ENCODE measurements at places on chromosomes 5 and 9.

GRCh38 chr5:154732212-154732611 is 23.0 kb upstream of the LARP1 start:
- no peak for DNase-seq

- DNase-seq, result no peak
These were observed 707.1 kb downstream of the PTPRD start for GRCh38 chr9:9905736-9906135.

- no peak for DNase-seq
These were observed 59.5 kb downstream of the MVB12B start for GRCh38 chr9:126386088-126386487.

- DNase-seq, result no peak
These were observed 27.0 kb downstream of the TTLL11 start for GRCh38 chr9:122065923-122066629.

- peak; percentile 16 for DNase-seq
These were observed at the start of gene PDGFRB for GRCh38 chr5:150155258-150156026. Gene PDGFRB (minus strand): TSS chr5:150155845. CDS start chr5:150137047, 18,798 bp downstream.

GRCh38 chr5:55650386-55650785 is 61.7 kb downstream of the SLC38A9 start:
- no peak for DNase-seq

DNA sequence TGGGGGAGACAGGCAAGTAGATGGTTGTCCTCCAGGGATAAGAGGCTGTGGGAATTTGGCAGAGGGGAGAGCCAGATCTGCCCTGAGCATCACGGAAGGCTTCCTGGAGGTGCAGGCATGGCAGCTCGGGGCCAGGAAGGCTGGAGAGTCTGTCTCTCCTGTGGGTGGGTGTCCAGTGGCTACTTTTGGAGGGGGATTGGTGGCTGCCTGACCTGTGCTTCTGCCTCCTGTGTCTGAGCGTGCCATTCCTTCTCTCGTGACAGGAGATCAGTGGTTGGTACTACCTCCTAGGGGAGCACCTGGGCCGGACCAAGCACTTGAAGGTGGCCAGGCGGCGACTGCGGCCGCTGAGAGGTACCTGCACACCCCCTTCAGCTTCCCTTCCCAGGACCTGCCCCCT is 33.5 kb downstream of the RGS3 start:
- DNase-seq, result no peak

- no peak for DNase-seq
These were observed 23.4 kb downstream of the CEMIP2 start for GRCh38 chr9:71744754-71745521.

GRCh38 chr9:38394416-38394815 is 1.9 kb downstream of the ALDH1B1 start:
- DNase-seq, result no peak

GRCh38 chr9:1400983-1401382 is 350.8 kb downstream of the DMRT2 start:
- DNase-seq, result no peak

DNA sequence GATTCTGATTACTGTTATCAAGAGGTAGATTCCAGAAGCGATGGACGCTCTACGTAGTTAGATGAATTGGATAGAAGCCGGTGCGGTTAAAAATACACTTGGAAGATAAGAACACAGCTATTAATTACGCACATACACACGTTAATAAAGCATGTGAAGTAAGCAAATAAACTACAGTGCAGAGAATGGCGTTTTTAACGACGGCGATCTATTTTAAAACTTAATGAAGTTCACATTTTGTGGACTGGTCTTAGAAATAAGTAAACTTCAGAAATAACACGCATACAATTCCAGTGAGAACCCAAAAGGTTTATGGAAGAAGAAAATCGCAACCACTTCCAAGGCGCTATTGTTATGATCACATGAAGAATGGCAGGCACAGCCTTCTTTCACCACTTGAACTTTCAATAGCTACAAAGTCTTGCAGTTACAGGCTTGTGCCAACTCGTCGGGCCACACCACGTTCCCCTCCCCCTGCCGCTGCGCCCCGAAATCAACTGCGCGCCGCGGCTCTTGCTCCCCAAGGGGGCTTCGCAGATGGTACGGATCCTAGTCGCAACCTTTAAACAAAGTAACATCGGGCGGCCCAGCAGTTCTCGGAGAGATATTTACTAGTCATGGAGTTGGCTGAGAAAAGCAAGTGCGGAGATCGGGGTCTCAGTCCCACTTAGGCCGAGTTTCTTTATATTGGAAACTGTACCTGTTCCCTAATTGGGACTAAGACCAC is 866 bp upstream of the SEMA6A start:
- peak; percentile 30 for DNase-seq

GRCh38 chr5:72938206-72938605 is 17.6 kb upstream of the FCHO2 start:
- DNase-seq, result no peak

DNA sequence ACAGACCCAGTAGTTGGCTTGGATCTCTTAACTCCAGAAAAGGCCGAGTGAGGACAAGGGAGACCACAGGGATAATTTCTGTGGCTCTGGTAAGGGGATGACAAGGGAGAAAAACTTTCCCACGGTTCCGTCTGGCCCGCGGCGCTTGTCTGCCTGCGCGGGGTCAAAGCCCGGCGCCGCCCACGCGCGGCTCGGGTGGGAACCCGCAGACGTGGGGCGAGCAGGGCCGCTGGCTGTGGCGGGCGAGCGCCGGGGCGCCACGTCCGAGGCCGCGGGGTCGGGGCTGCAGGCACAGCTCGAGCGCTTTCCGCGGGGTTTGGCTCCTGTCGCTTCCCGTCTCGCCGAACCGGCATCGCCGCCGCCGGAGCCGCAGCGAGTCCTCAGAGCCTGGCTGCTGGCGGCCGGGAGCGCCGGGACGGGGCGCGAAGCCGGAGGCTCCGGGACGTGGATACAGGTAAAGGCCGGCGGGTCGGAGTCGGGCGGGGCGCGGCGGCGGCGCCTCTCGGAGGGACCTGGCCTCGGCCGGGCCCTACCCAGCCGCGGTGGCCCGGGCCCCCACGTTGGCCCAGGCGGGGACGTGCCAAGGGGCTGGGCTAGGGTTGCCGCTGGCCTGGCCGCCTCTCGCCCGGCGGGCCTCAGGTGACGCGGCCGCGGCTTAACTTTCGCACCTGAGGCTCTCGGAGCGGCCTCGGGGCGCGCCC is at the start of gene RNF180:
TSS of gene RNF180 (plus strand) at position 344 of the 701 bp plus-strand sequence. CDS start 34,965 bp downstream, outside the sequence.
- no peak for DNase-seq

GRCh38 chr9:93236541-93237206 is 52.7 kb downstream of the WNK2 start:
- DNase-seq, result no peak

DNA sequence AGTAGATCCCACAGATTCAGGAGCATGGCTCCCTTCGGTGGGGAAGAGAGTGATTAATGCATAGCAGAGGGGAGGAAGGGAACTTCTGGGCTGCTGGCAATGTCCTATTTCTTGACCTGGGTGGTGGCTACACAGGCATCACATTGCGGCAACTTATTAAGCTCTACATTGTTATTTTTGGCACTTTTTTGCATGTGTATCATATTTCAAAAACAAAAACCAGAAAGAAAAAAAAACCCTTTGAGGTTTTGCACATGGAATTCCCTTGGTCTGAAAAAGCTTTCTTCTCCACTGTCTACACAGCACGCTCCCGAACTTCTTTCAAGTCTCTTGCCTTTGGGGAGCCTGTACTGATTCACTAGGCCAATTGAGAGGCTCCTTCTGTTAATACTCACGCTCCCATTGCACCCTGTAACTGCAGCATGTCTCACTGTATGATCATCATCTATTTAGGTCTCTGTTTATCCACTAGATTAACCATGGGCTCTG is 25.1 kb downstream of the CEMIP2 start:
- DNase-seq, result no peak

GRCh38 chr5:15717001-15717400 is 217.0 kb downstream of the FBXL7 start:
- no peak for DNase-seq

DNA sequence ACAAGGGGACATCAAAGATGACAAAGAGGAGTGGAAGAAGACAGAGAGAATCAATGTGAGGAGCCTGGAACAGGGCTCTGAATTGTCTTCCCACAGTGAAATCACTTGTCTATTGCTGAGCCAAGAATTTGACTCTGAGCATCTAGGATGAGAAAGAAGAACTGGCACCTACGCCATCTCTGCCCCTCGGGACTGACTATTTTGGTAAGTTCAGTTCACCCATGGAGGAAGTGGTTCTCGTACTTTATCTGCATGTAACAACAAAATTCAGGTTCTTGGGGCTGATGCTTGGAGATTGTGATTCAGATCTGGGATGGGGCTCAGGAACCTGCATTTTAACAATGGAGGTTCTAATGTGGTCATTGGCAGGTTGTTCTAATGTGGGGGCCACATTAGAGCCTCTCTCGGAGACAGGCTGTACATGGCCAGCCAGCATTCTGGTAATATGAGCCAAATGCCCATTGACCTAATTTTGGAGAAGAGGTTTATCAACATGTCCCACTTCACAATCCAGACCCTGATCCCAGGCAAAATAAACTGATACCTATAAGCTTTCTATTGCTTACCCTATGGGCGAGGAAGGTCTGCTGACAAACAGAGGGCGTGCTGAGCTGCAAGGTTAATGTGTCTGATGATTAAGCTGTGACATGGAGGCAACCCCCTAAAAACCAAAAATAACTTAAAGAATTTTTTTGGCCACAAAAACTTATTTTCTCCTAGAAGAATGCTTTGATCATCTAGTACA is 2.7 kb upstream of the IL12B start:
- DNase-seq, result no peak

- no peak for DNase-seq
These were observed 107.3 kb upstream of the SPOCK1 start for GRCh38 chr5:137606401-137606800.

GRCh38 chr9:131237291-131237690 is 39.0 kb downstream of the FAM78A start:
- no peak for DNase-seq
